ENCODE measurements at places on chromosomes 2 and 18.
A peak's percentile ranks its signal among the peaks of the same experiment; 100 is the strongest.

DNA sequence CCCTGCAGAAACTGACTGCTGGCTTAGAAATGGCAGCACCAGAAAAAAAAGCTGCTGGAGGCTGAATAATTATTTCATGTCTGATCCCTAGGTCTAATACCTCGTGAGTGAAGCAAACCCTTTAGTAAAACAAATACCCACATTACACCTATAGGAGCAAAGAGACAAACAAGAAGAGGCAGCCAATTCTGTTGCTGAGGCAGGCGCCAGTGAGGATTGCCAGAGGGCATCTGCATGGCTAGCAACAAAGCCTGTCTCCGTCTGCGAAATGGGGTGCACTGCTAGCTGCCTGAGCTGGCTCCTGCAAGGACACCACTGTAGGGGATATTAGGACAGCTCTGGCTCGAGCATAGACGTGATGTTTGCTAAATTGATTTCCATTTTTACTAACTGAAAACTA, 509.7 kb downstream of the TDRD15 start:
- DNase-seq, result no peak

DNA sequence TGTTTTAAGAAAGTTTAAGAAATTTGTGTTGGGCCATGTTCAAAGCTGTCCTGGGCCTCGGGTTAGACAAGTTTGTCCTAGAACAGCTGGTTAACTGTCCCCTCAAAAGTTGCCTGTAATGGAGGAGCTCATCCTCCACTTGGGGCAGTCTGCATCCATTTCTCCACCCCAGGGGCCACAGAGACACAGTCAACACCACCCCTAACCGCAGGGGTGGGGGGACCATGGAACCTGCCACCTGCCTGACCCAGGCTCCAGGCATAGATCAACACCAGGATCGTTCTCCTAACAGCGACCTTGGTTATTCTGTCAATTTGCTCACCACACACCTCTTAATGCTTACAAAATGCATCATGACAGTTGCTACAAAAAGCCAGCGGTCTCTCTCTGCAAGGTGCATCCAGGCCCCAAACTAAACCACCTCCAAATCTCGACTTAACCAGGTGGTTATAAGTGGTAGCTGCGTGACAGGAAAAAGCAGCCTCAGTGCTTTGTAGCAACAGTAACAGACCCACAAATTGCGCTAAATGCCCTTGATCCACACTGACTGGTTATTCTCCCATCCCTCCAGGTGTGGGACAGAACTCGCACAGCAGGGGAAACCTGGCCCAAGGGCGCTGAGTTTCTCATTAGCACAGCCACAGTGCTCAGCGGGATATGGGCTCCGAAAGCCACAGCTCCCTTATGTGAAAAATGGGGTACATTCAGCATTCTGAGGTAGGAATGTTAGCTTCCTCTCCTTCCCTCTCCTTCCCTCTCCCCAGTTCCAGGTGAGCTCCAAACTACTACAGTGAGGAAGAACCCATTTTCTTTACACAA, 48.0 kb downstream of the HDLBP start:
- no peak for DNase-seq

DNA sequence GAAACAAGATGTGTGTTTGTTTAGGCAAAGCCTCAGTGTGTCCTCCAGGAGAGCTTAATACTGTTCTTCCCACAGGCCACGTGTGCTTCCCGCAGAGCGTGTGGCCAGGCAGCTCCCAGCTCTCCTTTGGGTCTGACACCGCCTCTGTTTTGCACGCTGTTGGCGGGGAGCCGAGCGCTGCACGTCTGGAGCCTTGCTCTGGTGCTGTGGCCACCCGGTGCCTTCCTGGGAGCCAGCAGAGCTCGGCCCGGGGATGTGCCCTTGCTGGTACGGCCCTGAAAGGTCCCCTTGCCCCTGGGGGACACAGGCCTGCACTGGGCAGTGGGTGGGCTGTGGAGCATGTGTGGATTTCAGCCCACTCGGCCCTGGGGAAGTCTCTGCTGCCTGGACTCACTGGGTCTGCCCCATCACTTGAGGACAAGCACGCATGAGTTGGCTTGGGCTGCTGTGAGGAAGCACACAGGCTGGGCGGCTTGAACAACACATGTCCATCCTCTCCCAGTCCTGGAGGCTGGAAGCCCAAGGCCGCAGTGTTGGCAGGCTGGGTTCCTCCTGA, 160.7 kb upstream of the HDAC4 start:
- no peak for DNase-seq

GRCh38 chr2:224832207-224832606, 116.0 kb upstream of the CCDC195 start:
- DNase-seq, result no peak

DNA sequence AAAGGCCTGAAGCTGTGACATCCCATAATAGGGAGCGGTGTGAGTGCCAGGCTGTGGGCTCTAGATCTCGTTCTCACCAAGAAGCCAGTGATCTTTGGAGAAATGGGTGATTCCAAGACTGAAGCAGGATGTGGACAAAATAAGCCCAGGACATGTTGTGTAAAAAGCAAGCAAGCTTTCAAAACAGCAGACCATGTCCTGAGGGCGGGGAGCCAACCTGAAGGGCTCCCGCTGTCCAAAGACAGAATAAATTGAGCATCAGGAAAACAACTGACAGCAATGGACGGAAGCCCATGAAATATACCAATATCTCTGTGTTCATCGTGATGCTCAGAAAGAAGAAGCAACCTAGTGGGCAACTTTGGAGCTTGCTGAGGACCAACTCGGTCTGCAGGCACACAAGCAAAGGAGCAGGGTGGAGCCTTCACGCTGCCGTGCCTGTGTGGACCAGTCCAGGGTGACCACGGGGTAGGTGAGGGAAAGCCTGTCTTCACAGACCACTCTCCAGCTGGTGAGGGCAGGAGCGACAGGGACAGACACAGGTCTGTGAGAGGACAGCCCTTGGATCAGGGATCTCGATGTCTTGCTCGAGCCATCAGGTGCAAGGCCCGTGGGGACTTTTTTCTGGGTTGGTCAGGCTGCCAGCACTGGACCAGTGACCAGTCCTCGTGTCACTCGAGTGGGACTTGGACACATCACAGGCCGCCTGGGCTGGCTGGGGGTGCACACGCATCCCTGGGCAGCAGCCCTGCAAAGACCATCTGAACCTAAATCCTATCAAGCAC, 21.5 kb downstream of the MTERF4 start:
- no peak for DNase-seq

DNA sequence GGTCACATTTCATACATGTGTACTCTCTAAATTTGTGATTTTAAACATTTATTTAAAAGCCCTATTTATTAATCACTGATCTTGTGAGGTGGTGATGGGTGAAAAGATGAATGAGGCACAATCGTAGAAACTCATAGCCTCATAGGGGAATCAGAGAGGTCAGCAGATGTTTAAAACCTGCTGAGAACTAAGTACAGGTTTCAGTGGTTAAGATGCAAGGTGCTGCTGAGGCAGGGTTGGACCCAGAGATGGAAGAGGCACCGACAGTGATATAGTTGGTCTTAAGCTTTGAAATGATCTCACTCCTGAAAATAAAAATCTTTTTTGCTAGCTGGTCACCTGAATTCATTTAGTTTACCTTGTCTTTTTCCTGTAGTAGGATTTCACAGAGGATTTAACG, 49.6 kb downstream of the LINC00305 start:
- no peak for DNase-seq

DNA sequence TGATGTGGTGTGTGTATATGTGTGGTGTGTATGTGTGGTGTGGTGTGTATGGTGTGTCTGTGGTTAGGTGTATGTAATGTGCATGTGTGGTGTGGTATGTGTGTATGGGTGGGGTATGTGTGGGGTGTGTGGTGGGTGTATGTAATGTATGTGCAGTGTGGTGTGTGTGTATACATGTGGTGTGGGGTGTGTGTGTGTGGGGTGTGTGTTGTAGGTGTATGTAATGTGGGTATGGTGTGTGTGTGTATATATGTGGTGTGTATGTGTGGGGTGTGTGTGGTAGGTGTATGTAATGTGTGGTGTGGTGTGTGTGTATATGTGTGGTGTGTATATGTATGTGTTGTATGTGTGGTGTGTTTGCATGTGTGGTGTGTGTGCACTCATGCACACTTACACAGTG, 84.8 kb upstream of the ID2 start:
- no peak for DNase-seq

- DNase-seq, result peak; percentile 33
Measured at GRCh38 chr2:121284463-121285449, at the start of gene TFCP2L1. Gene TFCP2L1, minus strand, starts transcription at chr2:121285202. Its CDS starts 93 bp downstream, at chr2:121285109.

- DNase-seq, result no peak
Measured at GRCh38 chr2:36516136-36516870, 81.7 kb downstream of the FEZ2 start.

DNA sequence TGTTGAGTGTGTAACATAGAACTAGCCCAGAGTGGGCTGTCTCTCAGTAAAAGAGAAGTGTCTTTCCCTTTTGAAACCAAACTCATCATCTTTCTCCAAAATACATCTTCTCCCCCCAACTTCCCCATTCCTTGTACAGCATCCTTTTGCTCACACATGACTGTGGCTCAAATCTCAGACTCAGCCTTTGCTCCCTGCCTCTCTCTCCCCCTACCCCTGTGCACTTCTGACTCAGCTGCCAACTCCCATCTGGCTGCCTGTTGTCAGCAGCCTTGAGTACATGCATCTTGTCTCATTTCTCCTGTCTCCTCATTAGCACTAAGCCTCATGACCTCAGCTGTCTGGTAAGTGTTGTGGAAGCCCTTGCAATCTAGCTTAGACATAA, 18.1 kb upstream of the MGAT4A start:
- peak; percentile 36 for DNase-seq

DNA sequence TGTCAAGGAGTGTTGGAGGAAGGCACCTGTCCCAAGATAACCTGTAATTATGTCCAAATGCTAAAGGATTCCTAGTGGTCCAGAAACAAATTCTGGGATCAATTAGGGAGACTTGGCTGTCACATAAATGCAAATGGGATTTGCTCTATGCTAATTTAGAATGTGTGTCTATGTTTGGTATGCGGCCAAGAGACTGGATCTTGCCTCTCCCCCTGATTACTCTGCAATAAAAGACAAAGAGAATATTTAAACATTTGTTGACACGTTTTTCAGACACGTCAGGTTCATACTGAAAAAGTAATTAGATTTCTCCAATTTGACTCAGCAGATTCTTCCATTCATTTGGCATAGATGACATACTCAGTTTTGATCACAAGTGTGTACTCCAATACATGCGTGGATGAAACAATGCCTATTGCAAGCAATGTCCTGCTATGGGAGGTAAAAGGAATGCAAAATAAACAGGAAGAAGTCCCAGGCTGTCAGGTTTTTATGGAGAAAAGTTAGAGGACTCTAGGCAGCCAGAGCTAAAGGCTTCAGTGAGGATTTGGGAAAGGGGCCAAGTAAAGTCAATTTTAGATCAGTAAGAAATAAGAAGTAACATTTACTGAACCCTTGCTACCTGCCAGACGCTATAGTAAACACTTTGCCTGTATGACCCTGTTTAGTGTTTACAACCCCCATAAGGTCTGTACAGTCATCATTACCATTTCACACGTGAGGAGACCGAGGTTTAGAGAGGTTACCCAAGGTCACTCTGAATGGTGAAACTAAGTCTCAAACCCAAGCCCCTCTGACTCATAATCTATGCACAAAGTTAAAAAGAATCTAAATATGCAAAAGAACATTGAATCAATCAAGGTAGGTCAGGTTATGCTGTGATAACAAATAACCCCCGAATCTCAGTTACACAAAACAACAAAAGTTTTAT, 7.8 kb downstream of the ANTXR1 start:
- DNase-seq, result no peak

DNA sequence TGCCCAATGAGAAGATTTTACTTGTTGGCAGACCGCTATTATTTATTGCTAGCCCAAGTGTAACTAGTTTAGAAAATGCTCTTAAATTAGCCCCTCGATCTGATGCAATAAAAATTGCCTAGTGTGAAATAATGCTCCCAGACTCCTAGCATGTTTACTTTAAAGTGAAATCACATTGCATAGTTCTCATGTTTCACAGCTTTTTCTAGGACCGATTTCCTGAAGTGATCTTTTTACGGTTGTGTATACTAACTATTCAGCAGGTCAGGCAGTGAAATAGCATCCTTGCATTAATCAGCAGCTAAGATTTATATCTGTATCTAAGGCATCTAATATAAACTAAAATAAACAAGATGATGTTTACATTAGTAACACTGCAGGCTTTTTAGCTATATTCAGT, 52.4 kb downstream of the PMS1 start:
- no peak for DNase-seq

GRCh38 chr2:3151153-3151918, 226.3 kb downstream of the EIPR1 start:
- no peak for DNase-seq

- no peak for DNase-seq
Measured at GRCh38 chr2:219918254-219918653, 290.8 kb downstream of the SLC4A3 start.

DNA sequence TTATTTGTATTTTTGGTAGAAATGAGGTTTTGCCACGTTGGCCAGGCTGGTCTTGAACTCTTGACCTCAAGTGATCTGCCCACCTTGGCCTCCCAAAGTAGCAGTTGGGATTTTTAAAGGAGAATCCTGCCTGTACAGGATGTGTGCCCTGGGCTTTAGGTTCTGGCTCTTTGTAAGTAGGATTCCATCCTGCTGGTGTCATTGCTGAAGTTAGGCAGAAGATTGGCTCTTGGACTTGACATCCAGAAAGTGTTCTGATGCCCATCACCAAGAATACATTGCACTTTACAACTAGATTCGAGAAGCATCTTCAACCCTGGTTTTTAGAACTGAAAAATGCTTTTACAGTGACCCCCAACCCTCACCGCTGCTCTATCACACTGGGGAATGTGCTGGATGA, 4.4 kb upstream of the TWIST2 start:
- DNase-seq, result no peak

- peak; percentile 8 for DNase-seq
Measured at GRCh38 chr2:19312949-19313348, 45.5 kb downstream of the OSR1 start.

DNA sequence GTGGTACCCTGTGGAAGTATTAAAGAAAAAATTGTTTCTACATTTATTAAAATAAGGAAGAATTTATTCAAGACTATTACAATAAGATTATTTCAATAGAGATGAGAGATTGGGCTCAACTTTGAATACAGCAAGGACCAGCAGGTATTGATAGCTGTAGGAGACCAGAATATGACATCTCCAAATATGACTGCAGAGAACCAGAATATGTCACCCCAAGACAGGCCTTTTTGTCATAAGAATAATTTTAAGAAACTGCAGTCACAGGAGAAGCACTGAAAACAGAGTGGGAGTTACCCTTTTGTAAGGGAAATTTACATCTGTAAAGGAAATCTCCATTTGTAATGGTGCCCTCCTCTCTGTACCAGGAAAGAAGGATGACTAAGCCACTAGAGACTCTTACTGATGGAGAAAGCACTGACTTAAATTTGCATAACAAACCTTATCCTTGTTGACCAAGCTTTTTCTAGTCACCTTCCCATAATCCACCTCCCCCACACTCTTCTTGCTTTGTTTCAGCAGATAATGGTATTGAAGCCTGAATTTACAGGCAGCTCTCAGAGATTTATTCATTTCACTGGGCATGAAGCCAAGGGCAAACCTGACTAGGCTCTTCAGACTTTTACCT, 145.1 kb upstream of the RMP24 start:
- DNase-seq, result peak; percentile 17

DNA sequence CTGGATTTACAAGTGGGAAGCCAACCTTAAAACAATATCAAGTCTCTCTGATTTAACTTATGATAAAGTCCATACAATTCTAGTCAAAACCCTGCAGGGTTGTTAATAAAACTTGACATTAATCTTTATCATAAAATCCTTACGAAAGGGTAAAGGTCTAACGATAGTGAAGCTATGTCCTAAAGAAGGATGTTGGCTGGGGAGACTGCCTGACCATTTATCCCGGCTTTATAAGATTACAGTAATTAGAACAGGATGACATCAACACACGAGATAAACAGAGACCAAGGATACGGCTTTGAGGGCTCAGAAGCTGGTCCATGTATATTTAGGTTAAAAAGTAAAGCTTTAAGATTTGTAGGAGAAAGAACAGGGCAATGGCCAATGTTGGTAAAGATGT, 189.0 kb upstream of the COPS8 start:
- no peak for DNase-seq

Measured in hematopoietic multipotent progenitor cell treated with erythropoietin and hydrocortisone succinate and interleukin-3 and kit ligand, for 6 days (in vitro differentiated cells).